ENCODE measurements at places on chromosomes 5 and 9. TPM values are rescaled to one million over a fixed set of nuclear protein-coding genes. Genes with fewer than 3 reads are reported as not detected.

DNA sequence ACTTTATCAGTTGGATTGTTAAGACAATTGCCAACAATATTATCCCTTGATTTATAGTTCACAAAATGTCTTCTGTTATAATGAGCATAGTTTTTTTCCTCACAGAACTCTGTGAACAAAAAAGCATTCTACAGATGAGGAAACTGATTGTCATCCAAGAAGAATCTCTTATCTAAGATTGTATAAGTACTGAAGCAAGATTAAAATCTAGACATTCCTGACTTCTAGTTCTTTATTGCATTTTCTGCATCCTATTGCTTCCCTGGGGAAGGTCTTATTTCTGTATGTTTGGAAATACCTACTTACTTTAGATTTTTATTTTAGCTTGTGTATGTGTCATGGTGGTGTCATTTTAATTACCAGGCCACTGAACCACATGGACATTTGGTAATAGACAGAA is 884.9 kb upstream of the WWC1 start:
- no peak for DNase-seq

GRCh38 chr5:14962604-14963003 is 91.0 kb upstream of the ANKH start:
- no peak for DNase-seq

GRCh38 chr5:141903261-141903660 is 20.4 kb upstream of the DELE1 start:
- no peak for DNase-seq

Gene CARTPT
- total RNA-seq, result not detected

Gene POU5F2
- total RNA-seq, result 1.7 TPM

Gene MTX3
- total RNA-seq, result 29.4 TPM

DNA sequence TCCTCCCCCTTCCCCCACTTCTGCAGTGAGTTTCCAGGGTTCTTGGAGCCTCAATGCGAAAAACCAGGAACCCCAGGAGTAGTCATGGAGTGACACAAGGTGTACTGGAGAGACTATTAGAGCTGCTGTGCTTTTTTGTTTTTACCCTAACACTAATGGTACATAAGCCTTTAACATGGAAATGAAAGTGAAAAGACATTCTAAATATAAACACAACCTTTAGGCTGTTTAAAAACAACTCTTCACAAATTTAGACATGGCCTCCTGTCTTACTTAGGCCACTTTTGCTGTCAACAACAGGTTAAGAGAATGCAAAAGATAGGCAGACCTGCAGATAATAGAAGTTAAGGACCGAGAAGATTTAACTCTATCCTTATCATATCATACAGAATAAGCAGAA is 232.2 kb downstream of the DENND1A start:
- DNase-seq, result no peak

DNA sequence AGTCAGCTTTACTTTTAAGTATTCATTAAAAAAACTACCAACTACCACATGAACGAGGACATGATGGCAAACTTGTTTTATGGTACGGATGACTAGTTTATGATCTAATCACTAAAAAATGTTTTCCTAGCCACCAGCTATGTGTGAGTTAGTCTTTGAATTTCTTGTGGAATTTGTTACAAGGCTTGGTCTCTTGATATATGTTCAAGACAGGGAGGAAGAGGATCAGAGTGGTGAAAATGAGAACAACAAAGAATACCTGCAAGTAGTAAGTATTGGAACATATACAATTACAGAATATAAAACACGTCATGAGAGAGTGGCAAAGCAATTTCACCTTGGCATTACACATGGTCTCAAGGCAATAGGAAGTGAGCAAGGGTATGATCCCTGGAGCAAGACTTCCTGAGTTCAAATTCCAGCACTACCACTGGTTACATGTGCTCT is 548.6 kb upstream of the TLE4 start:
- no peak for DNase-seq

Gene GPX3
- not detected for total RNA-seq

Gene PCDHGA1
- total RNA-seq, result 0.52 TPM

GRCh38 chr9:79143211-79143610 is 428.6 kb upstream of the TLE4 start:
- no peak for DNase-seq
